Anterior cingulate cortex (tissue), 58 donors: ENCODE measurements at places on chromosomes 3 and 15.

- DNase-seq = no peak
Measured at GRCh38 chr15:101378171-101378755, 83.2 kb upstream of the SNRPA1 start.

GRCh38 chr3:40287248-40287647 lies 22.3 kb upstream of the EIF1B start:
- no peak for DNase-seq

GRCh38 chr3:99543796-99544195 lies 94.6 kb upstream of the COL8A1 start:
- DNase-seq = no peak

DNA sequence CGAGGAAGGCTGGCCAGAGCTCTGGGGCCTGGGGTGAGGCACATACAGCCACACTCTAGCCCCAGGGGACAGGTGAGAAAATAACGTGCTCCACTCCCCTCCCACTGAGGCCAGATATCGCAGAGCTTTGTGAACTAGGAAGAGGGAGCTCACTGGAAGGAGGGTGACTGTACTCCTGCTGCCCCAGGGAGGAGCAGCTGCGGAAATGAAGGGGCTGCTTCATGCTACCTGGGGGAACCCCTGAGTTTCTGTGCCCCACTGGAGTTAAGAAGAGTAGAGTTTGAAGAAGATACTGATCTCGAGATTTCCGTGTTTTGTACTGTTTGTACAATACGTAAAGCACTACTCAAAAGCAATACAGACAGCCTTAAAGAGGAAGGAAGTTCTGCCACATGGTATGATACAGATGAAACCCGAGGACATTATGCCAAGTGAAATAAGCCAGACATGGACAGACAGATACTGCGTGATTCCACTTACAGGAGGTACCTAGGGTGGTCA lies 44.6 kb downstream of the CMTM6 start:
- DNase-seq = no peak

DNA sequence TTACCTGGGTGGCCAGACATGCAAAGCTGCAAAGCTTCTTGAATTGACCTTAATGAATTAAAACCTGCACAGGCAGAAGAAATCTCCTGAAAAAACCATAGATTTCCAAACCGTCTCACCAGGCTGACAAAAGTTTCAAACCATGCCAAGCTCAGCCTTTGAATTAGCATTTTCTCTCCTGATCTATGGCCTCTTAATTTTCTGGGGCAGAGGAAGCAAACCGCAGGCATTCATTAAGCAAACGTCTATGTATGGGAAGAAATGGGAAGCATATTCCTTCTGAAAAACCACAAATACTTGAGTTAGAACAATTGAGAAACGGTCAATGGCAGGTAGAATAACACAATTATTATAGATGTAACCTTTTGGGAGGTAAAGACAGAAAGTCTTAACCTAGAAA lies 500.2 kb upstream of the NR2F2 start:
- DNase-seq = no peak

- no peak for DNase-seq
Measured at GRCh38 chr3:4957978-4958377, 21.3 kb upstream of the BHLHE40 start.

DNA sequence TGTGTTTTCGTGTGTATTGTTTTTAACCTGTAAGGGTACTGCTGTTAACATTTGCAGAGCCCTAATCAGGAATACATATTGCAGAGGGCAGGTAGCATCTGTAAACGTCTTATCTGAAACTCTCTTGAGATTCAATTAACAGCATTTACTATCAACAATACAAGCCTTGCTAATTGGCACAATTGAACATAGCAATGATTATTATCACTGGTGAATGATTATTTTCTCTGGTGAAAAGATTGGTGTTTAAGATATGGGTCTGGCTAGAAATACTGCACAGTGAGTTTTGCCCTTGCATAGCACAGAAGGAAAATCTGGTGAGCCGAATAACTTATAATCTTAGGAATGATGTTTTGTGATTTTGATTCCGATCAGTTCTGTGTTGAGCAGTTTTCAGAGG lies 5.9 kb upstream of the CNTN4 start:
- no peak for DNase-seq

- no peak for DNase-seq
Measured at GRCh38 chr15:96066126-96066525, 264.4 kb upstream of the NR2F2 start.

- no peak for DNase-seq
Measured at GRCh38 chr15:66164788-66165187, 88.8 kb downstream of the MEGF11 start.
